Spleen (tissue), 13 donors: ENCODE measurements at places on chromosomes 4 and X. TPM values are rescaled to one million over a fixed set of nuclear protein-coding genes. Genes with fewer than 3 reads are reported as not detected.

- no peak for DNase-seq
These were observed 152.3 kb downstream of the DCLK2 start for GRCh38 chr4:150230561-150230960.

- DNase-seq, result no peak
These were observed 34.2 kb downstream of the ELOVL6 start for GRCh38 chr4:110164251-110164650.

DNA sequence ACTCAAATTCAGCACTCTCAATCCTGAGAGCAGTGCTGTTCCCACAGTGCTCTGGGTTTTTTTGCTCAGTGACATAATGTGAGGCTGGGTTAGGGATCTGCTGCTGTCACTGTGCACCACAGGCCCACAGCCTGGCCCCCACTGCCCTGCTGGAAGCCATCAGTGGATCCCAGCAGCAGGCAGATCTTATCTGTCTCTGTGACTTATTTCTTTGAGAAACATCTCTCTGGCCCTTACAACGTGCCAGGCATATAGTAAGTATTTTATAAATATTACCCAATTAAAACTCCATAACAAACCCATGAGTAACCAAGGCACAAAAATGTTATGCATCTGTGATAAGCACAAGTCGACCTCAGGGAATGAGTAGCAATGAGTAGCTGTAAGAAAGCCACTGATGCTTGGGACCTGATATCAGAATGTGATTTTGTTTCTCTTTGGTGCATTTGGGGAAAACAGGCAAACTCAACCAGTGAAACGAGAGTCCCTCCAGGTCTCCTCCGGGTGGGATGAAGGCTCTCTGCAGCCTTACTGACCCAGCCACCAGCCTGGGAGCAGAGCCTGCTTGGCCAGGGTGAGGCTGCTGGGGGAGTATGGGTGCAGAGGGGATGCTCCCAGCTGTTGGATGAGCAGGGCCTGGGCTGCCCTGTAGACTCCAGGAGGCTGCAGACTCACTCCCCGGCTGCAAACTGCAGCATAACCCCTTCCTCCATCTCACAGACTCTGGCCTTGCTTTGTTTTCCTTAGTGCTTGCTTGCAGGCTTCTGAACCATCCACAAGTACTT is 172.7 kb upstream of the LNX1 start:
- DNase-seq, result no peak

Gene AGTR2
- not detected for polyA plus RNA-seq

Gene RBMXL3
- not detected for polyA plus RNA-seq

Gene GUCY1A1
- 2.7 TPM for polyA plus RNA-seq
